ENCODE measurements at places on chromosomes 1 and 21.

DNA sequence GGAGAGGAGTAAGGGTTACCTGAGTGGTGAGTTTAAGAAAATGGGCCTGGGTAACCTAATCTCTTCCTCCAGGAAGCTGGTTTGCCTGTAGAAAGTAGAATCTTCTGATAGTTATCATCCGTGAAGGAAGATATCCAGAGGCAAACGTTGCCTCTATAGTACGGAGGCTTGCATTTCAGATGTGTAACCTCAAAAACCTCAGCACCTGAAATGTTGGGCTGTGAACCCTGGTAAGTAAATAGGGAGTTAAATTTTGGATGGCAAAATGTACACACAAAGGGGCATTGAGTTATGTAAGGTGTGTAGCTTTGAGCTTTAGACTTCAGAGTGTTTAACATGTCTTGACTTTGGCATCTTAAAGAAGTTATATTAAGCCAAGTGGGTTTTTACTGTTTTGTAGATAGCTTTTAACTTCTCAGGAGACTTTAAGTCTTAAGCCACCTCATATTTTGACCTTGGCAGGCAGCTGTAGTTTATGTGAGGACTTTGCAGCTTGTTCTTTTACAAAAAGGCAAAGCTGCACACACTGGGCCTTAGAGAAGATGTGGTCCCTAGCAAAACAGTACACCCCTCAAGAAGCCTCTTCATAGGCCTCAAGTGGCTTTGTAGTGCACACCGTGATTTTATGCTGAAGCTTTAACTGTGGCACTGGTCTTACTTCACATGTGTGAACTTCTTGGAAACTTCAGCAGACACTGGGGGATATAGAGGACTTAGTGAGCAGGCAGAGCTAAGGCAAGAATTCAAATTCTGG lies 83.4 kb downstream of the SNRPE start:
- no peak for DNase-seq

DNA sequence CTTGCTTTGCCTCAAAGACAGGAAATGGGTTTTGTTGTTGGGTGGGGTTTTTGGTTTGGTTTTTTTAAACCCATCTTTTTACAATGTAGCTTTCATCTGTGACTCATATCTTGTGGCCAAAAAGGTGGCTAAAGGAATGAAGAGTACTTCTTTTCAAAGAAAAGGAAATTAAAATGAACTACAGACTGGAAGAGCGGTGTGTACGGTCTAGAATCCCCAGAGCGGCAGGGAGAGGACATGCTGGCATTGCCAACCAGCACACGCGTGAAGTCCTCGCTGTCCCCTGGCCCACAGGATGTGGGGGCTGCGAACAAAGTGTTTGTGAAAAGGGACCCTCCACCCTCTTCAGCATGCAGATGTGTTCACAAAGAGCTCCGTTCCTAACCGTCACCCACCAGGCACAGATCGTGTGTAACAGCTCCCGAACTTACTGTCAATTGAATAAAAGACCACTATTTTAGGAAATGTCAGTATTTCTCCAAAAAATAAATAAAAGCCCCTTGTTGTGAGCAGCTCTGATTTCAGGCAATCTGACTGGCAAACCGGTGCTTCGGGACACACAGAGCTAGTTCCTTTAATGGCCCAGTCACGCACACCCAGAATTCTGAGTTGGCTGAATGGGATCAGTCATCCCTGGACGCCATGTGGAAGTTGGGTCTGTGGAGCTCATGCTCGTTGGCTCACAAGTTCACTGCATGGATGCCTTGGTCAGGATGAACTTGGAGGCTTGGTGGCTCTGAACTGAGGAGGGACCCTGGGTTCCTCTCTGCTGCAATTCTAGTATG lies 602.9 kb downstream of the NPHP4 start:
- no peak for DNase-seq

DNA sequence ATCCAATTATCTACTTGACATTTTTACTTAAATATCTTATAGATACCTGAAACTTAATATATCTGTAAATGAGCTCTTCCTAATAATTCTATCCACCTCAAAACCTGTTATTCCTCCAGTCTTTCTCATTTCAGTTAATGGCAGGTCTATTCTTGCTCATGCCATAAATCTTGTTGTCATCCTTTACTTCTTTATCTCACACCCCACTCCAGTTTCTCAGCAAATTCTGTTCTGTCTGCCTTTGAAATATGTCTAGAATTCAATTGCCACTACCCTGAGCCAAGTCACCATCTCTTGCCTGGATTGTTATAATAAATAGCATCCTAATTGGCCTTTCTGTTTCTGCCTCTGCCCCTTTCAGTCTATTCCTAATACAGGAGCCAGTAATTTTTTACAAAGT lies 105.8 kb downstream of the MAN1A2 start:
- DNase-seq = no peak

GRCh38 chr1:201288007-201288406 lies 4.7 kb downstream of the PKP1 start:
- no peak for DNase-seq

DNA sequence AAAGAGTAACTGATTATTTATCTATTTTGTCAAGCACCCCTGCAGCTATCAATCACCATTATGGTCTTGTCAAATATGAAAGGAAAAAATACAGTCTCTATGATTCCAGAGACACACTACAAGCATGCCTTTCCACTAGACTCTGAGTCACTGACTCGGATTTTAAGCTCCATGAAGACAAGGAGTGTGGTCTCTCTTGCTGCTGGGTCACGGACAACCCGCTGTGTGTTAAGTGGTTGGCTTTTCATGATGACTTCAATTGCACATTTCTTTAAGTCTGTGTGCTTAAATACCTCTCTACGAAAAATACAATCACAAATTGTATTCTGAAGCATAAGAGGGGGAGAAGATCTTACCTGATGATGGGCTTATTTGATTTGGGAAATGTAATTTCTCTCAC lies 14.0 kb upstream of the GNG4 start:
- DNase-seq = no peak

DNA sequence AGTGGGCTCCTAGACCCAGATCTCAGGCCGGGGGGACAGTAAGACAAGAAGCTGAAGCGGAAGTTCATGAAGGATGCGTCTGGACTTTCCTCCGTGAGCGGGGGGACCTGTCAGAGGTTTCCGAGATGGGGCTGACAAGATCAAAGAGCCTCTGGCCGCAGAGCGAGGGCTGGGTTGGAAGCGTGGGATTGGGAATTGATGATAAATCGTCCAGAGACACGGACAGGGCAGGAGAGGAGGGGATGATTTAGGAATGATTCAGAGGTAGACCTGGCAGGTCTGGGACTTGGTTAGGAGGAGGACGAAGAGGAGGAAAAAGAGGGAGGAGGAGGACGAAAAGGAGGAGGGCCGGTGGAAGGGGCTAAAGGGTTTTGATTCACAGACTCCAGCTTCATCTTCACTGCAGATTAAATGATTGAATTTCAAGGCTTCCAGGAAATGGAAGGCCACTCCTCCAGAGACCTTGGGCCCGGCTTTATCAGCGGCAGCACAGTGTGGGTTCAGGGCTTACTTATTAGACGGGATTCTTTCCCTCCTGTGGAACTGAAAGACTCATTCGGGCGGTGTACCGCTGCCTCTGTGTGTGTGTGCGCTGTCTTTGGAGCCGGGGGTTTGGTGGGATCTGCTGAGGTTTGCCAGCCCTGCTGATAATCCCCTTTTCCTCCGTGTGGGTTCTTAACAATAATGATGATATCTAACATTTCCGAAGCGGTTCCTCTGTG lies 85.7 kb upstream of the SLC45A1 start:
- DNase-seq = no peak

DNA sequence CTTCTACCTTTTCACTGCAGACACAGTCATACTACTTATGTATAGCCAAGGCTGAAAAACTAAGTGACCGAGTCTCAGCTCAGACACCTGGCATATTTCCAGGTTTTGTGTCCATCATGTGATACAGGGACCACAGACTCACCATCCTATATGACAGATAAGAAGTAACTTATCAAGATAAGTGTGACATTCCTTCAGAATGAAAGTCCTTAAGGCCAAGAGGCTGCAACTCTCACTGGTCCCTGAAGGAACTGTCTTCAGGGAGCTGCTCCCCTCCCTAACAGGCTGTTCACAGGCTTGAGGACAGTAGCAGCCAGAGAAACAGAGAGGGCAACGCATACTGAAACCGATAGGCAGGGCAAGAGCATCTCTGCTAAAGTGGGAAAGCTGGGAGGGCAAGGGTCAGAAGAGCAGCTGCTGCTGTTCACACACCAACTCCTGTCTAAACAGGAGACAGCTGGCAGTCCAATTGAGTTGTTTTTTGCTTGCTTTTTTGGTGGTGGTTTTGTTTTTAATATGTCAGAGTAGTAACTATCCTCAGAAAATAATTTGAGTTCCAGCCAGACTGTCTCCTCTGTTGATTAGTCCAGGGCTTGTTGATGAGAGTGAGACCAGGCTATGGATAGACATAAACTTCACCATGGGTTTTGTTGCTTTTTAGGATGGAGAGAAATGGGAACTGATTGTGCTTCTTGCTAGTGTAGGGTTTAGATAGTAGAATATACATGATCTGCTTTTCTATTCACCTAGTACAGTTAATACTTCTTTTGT lies 67.7 kb downstream of the MACF1 start:
- no peak for DNase-seq

- DNase-seq = no peak
Measured at GRCh38 chr1:20612221-20612746, 21.0 kb upstream of the PINK1 start.

DNA sequence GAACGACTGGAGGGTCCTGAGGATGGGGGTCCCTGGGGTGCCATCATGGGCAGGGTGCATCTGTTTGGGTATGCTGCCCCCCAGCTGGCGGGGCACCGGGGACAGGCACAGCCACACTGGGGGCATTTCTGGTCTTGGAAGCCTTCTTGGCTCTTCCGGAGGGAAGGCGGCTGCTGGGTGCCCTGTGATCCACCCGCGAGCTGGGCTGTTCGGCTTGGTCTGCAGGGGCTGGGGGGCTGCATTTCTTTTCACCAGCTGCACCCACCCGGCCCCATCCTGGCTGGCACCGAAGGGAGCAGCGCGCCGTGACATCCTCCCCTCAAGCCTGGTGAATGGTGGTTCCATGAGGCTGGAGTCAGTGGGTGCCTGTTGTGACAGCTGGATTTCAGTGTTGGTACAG lies 12.2 kb downstream of the FAAP20 start:
- DNase-seq = no peak

- DNase-seq = no peak
Measured at GRCh38 chr1:14138135-14138506, 438.1 kb downstream of the PRDM2 start.

DNA sequence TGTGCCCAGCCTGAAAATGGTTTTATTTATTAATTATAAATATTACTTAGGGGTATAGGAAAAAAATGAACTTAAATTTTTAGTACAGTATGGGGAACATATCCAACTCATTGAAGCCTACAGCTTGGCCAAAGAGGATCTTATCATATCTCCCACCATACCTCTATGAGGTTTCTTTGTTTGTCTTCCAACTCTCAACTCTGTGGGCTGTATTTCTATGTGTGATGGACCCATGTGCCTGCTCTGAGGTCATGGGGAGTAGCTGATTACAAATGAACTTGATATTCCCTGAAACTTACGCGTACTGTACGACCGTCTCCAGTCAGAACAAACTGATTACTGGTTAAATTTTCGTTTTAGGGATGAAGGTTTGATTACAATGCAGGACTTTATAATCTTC lies 41.4 kb upstream of the PODN start:
- no peak for DNase-seq

- DNase-seq = no peak
Measured at GRCh38 chr1:44810101-44810761, 1.9 kb downstream of the BTBD19 start.

- no peak for DNase-seq
Measured at GRCh38 chr1:156815307-156815826, 1.3 kb downstream of the SH2D2A start.

- DNase-seq = no peak
Measured at GRCh38 chr1:108815566-108815965, 41.3 kb downstream of the AKNAD1 start.

GRCh38 chr1:151611288-151611790 lies 511 bp upstream of the SNX27 start:
- no peak for DNase-seq

DNA sequence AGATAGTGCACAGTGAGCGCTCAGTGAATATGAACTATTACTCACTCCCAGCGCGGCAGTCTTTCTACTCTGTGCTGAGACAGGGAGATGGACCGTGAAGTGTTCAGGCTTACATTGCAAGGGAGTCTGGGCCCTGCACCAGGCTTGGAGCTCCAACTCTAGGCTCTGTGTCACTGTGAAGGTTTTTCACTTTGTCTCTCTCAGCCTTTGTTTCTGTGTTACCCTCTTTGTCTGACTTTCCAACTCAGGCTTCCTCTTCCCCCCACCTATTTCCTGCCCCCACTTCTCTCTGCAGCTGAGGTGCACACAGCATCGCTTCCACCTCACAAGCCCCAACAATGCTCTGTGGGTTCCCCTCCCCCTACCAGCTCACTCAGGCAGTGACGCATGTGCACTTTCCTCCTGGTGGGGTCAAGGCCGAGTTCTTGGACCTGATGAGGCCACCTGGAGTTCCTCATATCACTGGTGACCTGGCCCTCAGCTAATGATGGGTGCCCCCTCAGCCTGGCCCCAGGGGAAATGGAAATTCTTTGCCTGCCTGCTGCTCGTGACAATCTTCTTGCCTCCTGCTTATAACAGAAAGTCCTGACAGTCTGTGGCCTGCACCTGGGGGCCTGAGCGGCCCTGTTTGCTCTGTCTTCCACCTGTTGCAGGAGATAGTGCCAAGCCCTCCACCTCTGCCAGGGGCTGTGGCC lies 1.1 kb upstream of the LCK start:
- DNase-seq = no peak

- DNase-seq = no peak
Measured at GRCh38 chr1:59609245-59609644, 205.5 kb upstream of the HOOK1 start.
